CD8-positive, alpha-beta memory T cell (primary cell): ENCODE measurements at places on chromosomes 3 and 15. TPM values are rescaled to one million over a fixed set of nuclear protein-coding genes. Genes with fewer than 3 reads are reported as not detected.

The PLCB2 gene
- 57.7 TPM for total RNA-seq

The THAP10 gene
- total RNA-seq, result 0.18 TPM

The IL17RE gene
- total RNA-seq, result 0.47 TPM

The RTP4 gene
- total RNA-seq, result 3.1 TPM

The ATP8B4 gene
- 8.5 TPM for total RNA-seq

The AHSG gene
- total RNA-seq, result not detected

The CSTA gene
- 0.31 TPM for total RNA-seq

The SLC51B gene
- total RNA-seq, result not detected

The TM4SF4 gene
- total RNA-seq, result not detected

The FEZF2 gene
- not detected for total RNA-seq

The NEK4 gene
- 35.7 TPM for total RNA-seq

The CTXN2 gene
- not detected for total RNA-seq

The TMEM207 gene
- not detected for total RNA-seq

The CACNA2D3 gene
- total RNA-seq, result not detected

The GALNT15 gene
- not detected for total RNA-seq

The PIF1 gene
- total RNA-seq, result 14.6 TPM

The ITIH1 gene
- not detected for total RNA-seq

The CCDC33 gene
- not detected for total RNA-seq

The HIGD2B gene
- total RNA-seq, result 0.33 TPM

The CHRFAM7A gene
- not detected for total RNA-seq

The SOX2 gene
- not detected for total RNA-seq

The HTR3E gene
- total RNA-seq, result not detected

The IMPG2 gene
- 0.20 TPM for total RNA-seq

The GXYLT2 gene
- not detected for total RNA-seq

The COL6A5 gene
- total RNA-seq, result not detected

The SLC28A2 gene
- total RNA-seq, result not detected

The ZNF860 gene
- total RNA-seq, result 0.16 TPM

The RASGRF1 gene
- total RNA-seq, result not detected

The SMAD6 gene
- total RNA-seq, result 0.04 TPM

The NDN gene
- 0.77 TPM for total RNA-seq

The SLC28A1 gene
- not detected for total RNA-seq

The SLC9A9 gene
- total RNA-seq, result 2.2 TPM

The HCLS1 gene
- 197 TPM for total RNA-seq

The GRK7 gene
- not detected for total RNA-seq

The DLL4 gene
- not detected for total RNA-seq
